HepG2 (cell line): ENCODE measurements at places on chromosomes 3 and 15. TPM values are rescaled to one million over a fixed set of nuclear protein-coding genes. Genes with fewer than 3 reads are reported as not detected.

- H3K27me3 ChIP-seq, result no peaks in the 10 kb centered on the region; the same call in 1 of the 2 replicates
- H3K4me1 ChIP-seq, result peaks cover 64% of the 10 kb centered on the region
- no peaks in the 10 kb centered on the region for H3K36me3 ChIP-seq
- H3K4me3 ChIP-seq, result peak overlapping the region; percentile 60
- peak overlapping the region; percentile 21 for H3K27ac ChIP-seq
Observed at GRCh38 chr3:14401692-14402303, 608 bp upstream of the SLC6A6 start.

DNA sequence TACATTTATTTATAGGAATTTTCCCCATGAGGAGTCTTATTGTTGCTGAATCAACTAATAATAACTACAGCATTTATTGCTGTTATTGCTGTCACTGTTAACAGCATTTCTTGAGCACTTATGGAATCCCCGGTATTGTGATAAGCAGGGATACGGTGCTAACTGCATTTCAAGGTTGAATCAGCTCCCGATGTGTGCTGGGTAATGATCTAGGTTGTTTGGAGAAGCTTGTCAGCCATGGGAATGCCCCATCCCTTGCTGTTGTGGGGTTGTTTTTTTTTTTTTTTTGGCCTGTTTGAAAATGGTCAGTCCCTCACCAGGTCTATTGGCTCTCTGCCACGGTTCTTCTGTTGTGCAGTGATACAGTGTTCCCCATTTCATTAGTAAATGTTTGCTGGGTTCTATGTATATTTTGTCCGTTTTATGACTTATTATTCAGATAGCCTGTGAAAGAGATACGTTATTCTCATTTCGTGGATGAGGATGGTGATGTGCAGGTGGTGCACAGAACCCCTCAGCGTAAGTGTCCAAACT lies 48.5 kb downstream of the MED12L start:
- H3K4me3 ChIP-seq, result no peak overlapping the region
- no peak for DNase-seq
- no peaks in the 10 kb centered on the region for H3K4me1 ChIP-seq
- no peaks in the 10 kb centered on the region for H3K36me3 ChIP-seq
- H3K27ac ChIP-seq, result no peak overlapping the region

DNA sequence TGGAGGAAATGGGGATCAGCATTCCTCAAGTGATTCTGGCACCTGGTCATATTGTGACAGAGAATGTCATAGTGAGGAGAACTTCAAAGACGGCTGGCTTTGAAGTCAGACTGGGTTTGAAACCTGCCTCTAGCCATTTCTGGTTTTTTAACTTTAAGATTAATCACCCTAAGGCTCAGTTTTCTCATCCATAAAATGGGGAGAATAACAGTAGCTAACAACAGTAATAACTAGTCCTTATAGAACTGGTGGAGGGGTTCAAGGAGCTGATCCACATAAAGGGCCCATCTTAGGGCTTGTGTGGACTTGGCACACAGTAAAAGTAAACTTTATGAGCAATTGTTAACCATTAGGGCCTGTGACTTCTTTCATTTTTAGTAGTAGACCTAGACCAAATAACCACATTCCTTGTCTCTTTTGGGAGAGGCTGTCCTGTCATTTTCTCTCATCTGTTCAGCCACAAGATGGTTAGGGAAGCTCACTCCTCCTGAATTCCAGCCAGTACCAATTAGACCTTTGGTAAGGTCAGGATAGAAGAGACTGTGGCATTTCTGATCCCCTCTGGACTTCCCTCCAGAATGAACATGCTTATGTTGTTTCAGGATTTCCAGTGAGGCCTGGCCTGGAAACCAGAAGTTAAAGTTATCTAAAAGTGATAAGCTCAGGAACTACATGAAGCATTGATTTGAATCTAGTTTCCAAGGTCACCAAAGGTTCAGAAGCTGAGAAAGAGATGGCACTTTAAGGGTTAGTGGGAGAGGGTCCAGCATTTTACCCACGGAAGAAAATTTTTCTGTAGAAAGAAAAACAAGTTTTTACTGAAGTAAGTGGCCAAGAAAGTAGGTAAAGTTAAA lies 159.3 kb upstream of the DPH6 start:
- H3K27me3 ChIP-seq, result no peaks in the 10 kb centered on the region
- H3K27ac ChIP-seq, result no peak overlapping the region
- no peak for DNase-seq
- no peak overlapping the region for H3K4me3 ChIP-seq
- no peaks in the 10 kb centered on the region for H3K4me1 ChIP-seq

DNA sequence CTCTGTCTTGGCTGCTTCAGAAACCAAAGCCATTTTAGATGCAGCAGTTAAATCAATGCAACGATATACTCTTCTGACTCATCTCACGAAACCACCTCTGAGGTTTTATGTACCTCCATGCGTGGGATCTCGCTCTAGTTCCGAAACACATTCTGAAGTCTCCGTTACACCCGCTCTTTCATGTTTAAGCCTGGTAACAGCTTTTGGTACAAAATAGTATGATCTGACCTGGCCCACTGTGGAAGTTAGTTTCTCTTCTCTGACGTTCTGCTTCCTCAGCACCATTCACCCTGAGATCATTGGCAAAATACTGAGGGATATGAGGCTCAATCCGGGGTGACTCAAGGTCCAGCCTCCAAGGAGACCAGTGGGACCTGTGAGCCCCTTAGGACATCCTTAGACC lies 121.9 kb downstream of the TMEM266 start:
- peaks cover 51% of the 10 kb centered on the region for H3K27me3 ChIP-seq
- H3K4me3 ChIP-seq, result no peak overlapping the region
- H3K4me1 ChIP-seq, result peaks cover 34% of the 10 kb centered on the region
- H3K27ac ChIP-seq, result no peak overlapping the region

DNA sequence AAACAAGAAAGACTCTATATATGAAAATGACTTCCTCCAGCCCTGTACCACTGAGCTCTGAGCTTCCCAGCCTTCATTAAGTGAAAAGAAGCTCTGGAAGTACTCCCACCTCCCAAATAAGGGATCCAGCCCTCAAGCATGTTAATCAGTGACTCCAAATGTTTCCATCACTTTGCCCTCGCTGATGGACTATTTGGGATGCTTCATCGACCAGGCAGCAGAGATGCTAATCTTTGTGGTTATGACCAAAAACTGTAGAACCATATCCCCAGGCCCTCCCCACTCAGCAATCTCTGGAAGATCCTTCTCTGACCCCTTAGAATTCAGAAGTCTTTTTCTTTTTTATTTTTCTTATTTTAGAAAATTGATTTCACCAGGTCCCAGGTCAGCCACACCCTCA lies 2.3 kb upstream of the CTDSPL start:
- H3K4me1 ChIP-seq, result peaks cover 31% of the 10 kb centered on the region
- no peaks in the 10 kb centered on the region for H3K36me3 ChIP-seq
- no peaks in the 10 kb centered on the region for H3K27me3 ChIP-seq
- no peak overlapping the region for H3K4me3 ChIP-seq
- no peak for DNase-seq

DNA sequence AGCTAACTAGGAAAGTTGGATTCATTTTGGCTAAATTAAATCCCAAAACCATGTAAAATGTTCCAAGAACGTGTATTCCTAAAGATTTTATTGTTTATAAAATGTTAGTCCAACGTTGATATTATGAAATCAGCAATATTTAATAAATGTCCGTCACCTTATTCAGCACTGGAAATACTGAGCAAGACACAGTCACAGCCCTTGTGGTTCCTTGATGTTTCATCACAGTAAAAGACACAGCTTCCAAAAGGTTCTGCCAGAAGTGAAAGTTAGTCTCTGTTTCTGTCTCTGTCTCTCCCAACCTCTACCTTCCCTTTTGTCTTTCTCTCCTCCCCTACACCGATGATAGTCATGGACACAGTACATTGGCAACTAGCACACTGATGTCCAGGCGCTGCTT lies 82.2 kb upstream of the BOC start:
- H3K4me1 ChIP-seq, result no peaks in the 10 kb centered on the region
- no peak overlapping the region for H3K4me3 ChIP-seq
- H3K36me3 ChIP-seq, result no peaks in the 10 kb centered on the region
- DNase-seq, result no peak

DNA sequence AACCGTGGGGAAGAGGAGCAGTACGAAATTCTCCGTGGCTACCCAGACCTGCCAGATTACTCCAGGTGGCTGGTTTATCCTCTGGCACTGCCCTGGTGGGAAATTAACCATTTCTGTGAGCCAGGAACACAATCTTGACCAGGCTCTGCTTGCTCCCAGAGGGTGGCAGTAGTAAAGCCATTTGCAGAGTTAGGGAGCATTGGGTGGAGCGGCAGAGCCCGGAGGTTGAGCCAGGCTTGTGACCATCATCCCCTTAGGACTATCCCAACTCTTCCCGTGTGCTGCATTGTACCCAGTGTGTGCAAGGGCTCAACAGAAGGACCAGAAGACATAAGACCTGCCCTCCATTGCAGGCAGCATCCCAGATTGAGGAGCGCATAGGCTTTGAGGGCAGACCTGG lies 5.3 kb downstream of the KNG1 start:
- H3K27ac ChIP-seq, result no peak overlapping the region
- no peaks in the 10 kb centered on the region for H3K36me3 ChIP-seq
- H3K4me3 ChIP-seq, result no peak overlapping the region
- peaks cover 19% of the 10 kb centered on the region for H3K4me1 ChIP-seq
- peak; percentile 18 for DNase-seq
- no peaks in the 10 kb centered on the region for H3K27me3 ChIP-seq

DNA sequence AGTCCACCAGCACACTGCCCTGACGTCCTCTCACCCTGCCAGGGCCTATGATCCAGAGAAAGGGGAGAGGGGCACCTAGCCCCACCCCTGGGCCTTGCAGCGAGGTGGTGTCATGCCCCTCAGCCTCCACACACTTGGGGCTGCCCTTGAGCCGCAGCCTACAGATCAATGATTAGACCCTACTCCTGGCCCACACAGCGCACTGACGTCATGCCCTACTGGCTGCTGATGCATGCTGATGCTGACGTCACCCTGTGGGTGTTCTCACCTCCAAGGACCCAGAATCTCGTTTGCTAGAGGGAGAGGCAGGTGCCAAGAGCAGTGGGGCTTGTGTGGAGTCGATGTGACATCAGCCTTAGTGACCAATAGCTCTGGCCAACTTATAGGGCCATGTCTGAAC lies 18.0 kb downstream of the ARL14 start:
- no peak overlapping the region for H3K4me3 ChIP-seq
- DNase-seq, result no peak
- H3K4me1 ChIP-seq, result no peaks in the 10 kb centered on the region
- H3K36me3 ChIP-seq, result no peaks in the 10 kb centered on the region

- no peaks in the 10 kb centered on the region for H3K36me3 ChIP-seq
- no peak for DNase-seq
- H3K4me3 ChIP-seq, result no peak overlapping the region
Observed at GRCh38 chr3:46659285-46659684, 34.2 kb downstream of the ALS2CL start.

DNA sequence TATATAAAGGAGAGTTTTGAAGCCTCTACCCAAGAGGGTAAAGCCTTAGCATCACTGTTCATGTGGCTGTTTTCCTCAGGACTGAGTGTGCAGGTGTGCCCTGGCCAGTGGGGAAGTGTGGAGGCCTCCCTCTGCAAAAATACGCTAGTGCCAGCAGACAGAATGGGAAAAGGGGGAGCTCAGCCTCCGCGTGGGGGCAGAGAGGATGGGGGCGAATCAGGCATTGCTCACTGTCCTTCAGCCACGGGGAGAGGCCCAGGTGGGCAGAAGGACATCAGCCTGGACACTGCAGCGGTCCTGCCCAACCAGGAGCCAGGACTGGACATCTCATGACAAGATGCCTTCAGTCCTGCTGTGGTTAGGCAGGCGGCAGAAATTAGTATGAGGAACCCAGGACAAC lies 10.1 kb downstream of the LTF start:
- no peak overlapping the region for H3K4me3 ChIP-seq
- H3K4me1 ChIP-seq, result no peaks in the 10 kb centered on the region
- no peak for DNase-seq
- H3K27me3 ChIP-seq, result peaks cover 19% of the 10 kb centered on the region; the same call in 2 of the 3 replicates
- no peaks in the 10 kb centered on the region for H3K36me3 ChIP-seq

- no peaks in the 10 kb centered on the region for H3K4me1 ChIP-seq
- no peaks in the 10 kb centered on the region for H3K36me3 ChIP-seq
- H3K4me3 ChIP-seq, result no peak overlapping the region
- DNase-seq, result no peak
- no peak overlapping the region for H3K27ac ChIP-seq
- no peaks in the 10 kb centered on the region; the same call in 2 of the 3 replicates for H3K27me3 ChIP-seq
Observed at GRCh38 chr3:134815519-134815918, 20.5 kb downstream of the EPHB1 start.

- DNase-seq, result no peak
- H3K36me3 ChIP-seq, result no peaks in the 10 kb centered on the region
- H3K4me3 ChIP-seq, result no peak overlapping the region
- no peaks in the 10 kb centered on the region for H3K27me3 ChIP-seq
Observed at GRCh38 chr15:91356083-91356482, 256.0 kb downstream of the SV2B start.

GRCh38 chr3:52844290-52844975 lies 9.6 kb upstream of the MUSTN1 start:
- H3K4me1 ChIP-seq, result peaks cover 26% of the 10 kb centered on the region
- DNase-seq, result peak; percentile 20
- H3K4me3 ChIP-seq, result no peak overlapping the region
- H3K27me3 ChIP-seq, result no peaks in the 10 kb centered on the region
- H3K27ac ChIP-seq, result no peak overlapping the region

DNA sequence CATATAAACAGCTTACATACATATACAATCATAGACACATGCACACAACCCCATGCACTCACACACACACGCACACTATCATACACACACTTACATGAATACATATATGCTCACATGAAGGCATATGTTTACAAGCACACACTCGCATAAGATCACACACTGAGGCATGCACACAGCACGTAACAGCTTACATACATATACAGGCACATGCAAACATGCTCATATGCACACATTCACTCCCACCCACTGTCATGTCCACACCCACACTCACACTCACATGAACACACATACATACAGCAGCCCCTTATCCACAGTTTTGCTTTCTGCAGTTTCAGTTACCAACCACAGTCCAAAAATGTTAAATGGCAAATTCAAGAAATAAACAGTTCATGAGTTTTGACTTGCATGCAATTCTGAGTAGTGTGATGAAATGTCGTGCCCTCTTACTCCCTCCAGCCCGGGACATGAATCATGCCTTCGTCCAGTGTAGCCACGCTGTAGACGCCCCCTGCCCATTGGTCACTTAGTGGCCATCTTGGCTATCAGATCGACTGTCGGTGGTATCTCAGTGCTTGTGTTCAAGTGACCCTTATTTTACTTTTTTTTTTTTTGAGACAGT lies 27.8 kb downstream of the MEGF11 start:
- H3K4me3 ChIP-seq, result no peak overlapping the region
- H3K4me1 ChIP-seq, result no peaks in the 10 kb centered on the region
- H3K36me3 ChIP-seq, result no peaks in the 10 kb centered on the region
- no peak overlapping the region for H3K27ac ChIP-seq

DNA sequence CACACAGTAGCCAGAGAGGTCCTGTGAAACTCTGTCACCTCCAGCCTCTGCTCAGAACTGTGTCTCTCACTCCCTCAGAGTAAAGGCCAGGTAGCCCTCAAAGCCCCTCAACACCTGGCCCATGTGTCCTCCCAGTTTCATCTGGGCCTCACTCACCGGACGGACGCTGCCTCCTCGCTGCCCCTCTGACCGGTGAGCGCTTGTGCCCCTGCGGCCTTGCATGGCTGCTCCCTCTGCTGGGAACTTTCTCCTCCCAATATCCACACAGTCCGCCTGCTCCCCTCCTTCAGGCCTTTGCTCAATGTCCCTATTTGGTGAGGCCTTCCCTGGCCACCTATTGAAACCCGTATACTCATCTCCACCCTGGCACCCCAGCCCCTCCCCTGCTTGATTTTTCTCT lies 36.8 kb upstream of the TRH start:
- DNase-seq, result peak; percentile 28
- H3K27me3 ChIP-seq, result no peaks in the 10 kb centered on the region
- no peaks in the 10 kb centered on the region for H3K36me3 ChIP-seq
- H3K4me3 ChIP-seq, result peak overlapping the region; percentile 63

GOLGA8G gene
- not detected in 2 replicates for total RNA-seq

SLC27A2 gene
- 12.3 and 23.4 TPM in 2 replicates for total RNA-seq

SCG5 gene
- 2.4 and 3.5 TPM in 2 replicates for total RNA-seq

NKIRAS1 gene
- 8.0 and 10.5 TPM in 2 replicates for total RNA-seq

FYTTD1 gene
- 28.8 and 51.6 TPM in 2 replicates for total RNA-seq

RBP2 gene
- total RNA-seq, result 2.5 TPM in 2 replicates
